SHP77 (cell line): ENCODE measurements at places on chromosomes 5 and 9.

- no peak for DNase-seq
These were observed 11.2 kb upstream of the CCDC152 start for GRCh38 chr5:42745426-42745825.

- DNase-seq, result no peak
These were observed 1.7 kb downstream of the CCDC69 start for GRCh38 chr5:151222054-151222789.

GRCh38 chr9:114083666-114084065 lies 5.6 kb upstream of the AMBP start:
- DNase-seq, result no peak

DNA sequence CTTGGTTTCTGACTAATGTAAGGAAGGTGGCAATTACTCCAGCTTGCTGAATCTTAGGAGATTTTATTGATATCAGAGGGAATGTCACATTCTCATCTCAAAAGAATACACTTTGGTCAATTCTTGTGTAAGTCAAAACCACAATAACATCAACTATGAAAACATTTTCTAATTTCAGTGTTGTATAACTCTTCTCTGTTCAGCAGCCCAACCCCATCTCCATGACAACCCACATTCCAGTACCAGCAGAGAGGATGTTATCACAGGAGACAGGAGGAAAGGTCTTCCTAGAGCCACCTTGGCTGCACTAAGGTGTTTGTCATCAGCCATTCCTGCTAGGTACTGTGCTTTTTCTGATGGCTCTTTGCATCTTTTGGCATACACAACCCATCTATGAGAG lies 529.1 kb upstream of the BRINP1 start:
- no peak for DNase-seq

- DNase-seq, result peak; percentile 12
These were observed 210.2 kb downstream of the DAB2IP start for GRCh38 chr9:121861501-121862180.

- DNase-seq, result no peak
These were observed 134.0 kb downstream of the FOXD1 start for GRCh38 chr5:73314395-73315257.

DNA sequence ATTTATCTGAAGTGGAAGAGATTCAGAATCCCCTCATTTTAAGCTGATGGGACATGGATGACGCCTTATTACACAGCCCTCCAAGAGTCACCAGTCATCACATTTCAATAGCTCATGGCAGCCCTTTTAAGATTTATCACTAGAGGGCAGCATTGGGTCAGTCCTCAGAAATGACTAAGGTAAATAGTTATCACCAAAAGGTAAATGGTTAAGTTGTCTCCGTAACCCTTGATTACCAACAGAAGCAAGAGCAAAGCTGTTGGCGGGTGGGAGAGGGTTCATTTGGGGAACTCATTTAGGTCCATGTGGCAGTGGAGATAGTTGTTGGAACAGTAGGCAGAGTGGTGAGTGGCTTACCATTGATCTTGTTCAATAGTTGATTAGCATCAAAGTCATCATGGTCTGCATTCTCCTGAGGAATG lies 12.0 kb upstream of the C9 start:
- peak; percentile 59 for DNase-seq

GRCh38 chr9:19429595-19429994 lies 20.8 kb downstream of the ACER2 start:
- DNase-seq, result no peak
